Liver (tissue), 10 donors: ENCODE measurements at places on chromosomes 1 and 21. TPM values are rescaled to one million over a fixed set of nuclear protein-coding genes. Genes with fewer than 3 reads are reported as not detected.

DNA sequence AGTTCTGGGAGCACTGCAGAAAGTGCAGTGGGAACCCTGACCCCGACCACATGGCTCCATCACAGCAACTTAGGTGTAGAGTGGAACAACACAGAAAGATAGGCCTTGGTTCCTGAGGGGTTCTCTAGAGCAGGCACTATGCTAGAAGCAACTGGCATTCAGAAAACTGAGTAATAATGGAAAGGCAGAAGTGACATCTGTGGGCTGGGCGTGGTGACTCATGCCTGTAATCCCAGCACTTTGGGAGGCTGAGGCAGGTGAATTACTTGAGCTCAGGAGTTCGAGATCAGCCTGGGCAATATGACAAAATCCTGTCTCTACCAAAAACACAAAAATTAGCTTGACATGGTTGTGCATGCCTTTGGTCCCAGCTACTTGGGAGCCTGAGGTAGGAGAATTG lies 5.3 kb downstream of the MRPS15 start:
- peaks cover 6% of the 10 kb centered on the region for H3K4me1 ChIP-seq
- H3K27ac ChIP-seq = no peak overlapping the region
- H3K36me3 ChIP-seq = peaks cover 47% of the 10 kb centered on the region
- H3K4me3 ChIP-seq = no peak overlapping the region

DNA sequence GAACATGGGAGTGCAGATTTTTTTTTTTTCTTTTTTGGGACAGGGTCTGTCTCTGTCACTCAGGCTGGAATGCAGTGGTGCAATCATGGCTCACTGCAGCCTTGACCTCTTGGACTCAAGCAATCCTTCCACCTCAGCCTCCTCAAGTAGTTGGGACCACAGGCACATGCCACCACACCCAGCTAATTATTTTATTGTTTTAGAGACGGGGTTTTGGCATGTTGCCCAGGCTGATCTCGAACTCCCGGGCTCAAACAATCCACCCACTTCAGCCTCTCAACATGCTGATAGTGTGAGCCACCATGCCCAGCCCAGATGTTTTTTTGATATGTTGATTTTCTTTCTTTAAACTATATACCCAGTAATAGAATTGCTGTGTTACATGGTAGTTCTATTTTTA lies 57.7 kb downstream of the RGSL1 start:
- no peak for DNase-seq
- H3K4me1 ChIP-seq = no peaks in the 10 kb centered on the region
- H3K4me3 ChIP-seq = no peak overlapping the region
- no peak overlapping the region for H3K27ac ChIP-seq
- H3K27me3 ChIP-seq = no peaks in the 10 kb centered on the region

- no peaks in the 10 kb centered on the region for H3K4me1 ChIP-seq
- H3K27me3 ChIP-seq = no peaks in the 10 kb centered on the region
- no peak overlapping the region for H3K27ac ChIP-seq
These were observed 29.6 kb upstream of the SLAMF9 start for GRCh38 chr1:159983681-159984080.

DNA sequence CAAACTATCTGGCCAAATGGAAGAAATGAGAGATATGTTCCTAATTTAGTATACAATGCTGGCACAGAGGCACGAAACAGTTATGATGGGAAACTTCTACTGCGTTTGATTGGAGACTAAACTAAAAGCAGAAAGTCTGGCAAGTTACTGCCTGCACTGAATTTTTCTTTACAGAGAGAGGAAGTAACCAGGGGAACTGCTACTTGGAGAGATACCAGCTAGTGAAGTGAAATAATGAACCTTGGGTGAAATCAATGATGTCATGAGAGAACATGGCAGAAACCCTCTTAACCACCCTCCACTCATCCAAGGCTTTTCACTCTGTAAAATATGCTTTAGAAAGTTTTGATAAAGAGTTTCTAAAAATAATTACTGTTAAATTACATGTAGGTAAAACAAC lies 29.3 kb downstream of the NIBAN1 start:
- H3K4me3 ChIP-seq = no peak overlapping the region
- no peak for DNase-seq
- H3K4me1 ChIP-seq = no peaks in the 10 kb centered on the region
- H3K27ac ChIP-seq = no peak overlapping the region

DNA sequence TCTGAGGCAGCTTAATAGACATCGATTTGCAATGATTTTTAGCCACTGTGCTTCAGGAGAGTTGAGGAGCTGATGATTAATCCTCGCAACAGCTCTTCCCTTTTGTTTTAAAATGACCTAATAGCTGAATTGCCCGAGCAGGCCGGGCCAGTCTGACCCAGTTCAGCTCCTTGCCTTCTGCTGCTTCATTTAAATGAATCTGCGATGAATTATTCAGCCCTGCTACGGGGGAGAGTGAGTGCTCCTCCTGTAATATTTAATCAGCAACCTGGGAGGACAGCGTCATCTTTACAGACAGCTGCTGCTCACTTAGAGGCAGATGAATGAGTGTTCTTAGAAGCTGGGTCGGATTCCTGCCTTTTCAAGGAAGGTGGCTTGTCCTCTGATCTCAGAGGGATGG lies 325.1 kb downstream of the CAMTA1 start:
- H3K36me3 ChIP-seq = peaks cover 1% of the 10 kb centered on the region
- no peaks in the 10 kb centered on the region for H3K27me3 ChIP-seq
- DNase-seq = no peak
- no peak overlapping the region for H3K27ac ChIP-seq

GRCh38 chr1:117146575-117147340 lies 25.2 kb upstream of the TRIM45 start:
- H3K27ac ChIP-seq = no peak overlapping the region
- no peak overlapping the region for H3K4me3 ChIP-seq
- no peaks in the 10 kb centered on the region for H3K4me1 ChIP-seq
- H3K36me3 ChIP-seq = no peaks in the 10 kb centered on the region
- no peak for DNase-seq

GRCh38 chr1:183996396-183996795 lies 41.1 kb downstream of the COLGALT2 start:
- no peaks in the 10 kb centered on the region for H3K4me1 ChIP-seq
- H3K27me3 ChIP-seq = no peaks in the 10 kb centered on the region
- no peak overlapping the region for H3K27ac ChIP-seq
- DNase-seq = no peak

- no peaks in the 10 kb centered on the region for H3K4me1 ChIP-seq
- no peaks in the 10 kb centered on the region for H3K27me3 ChIP-seq
- no peak overlapping the region for H3K4me3 ChIP-seq
- H3K36me3 ChIP-seq = no peaks in the 10 kb centered on the region
- DNase-seq = no peak
- H3K27ac ChIP-seq = no peak overlapping the region
These were observed 24.3 kb downstream of the CYP4B1 start for GRCh38 chr1:46823151-46823550.

DMBX1 gene
- not detected for total RNA-seq

DNA sequence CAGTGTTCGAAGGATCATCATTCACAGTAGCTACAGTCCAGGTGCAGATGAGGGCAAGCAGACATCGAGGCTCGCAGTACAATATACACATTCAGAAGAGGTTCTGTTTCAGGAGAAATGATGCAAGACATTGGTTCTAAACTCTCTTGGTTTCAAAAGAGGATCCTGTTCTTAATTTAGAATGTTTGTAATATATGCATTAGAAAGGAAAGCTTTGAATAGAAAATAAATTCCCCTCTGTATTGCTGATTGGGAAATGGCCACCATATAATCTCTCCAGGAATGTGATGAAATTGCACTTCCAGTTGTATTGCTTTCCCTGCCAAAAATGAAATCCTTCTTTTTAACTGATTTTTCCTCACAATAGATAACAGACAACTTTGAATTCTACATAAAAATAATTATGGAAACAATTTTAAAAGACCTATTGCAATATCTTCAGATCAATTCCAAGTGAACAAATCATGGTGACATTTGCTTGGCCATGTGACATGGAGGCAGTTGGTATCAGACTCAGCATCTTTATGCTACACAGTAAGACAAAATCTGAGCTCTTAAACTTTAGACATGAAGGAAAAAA lies 27.6 kb upstream of the SIPA1L2 start:
- no peak overlapping the region for H3K4me3 ChIP-seq
- no peaks in the 10 kb centered on the region for H3K4me1 ChIP-seq
- H3K27ac ChIP-seq = no peak overlapping the region
- DNase-seq = no peak
- H3K36me3 ChIP-seq = no peaks in the 10 kb centered on the region

GRCh38 chr1:19814681-19815503 lies at the start of gene RNF186:
Gene RNF186, minus strand, starts transcription at chr1:19815283. Its CDS starts 182 bp downstream, at chr1:19815101.
- H3K4me3 ChIP-seq = peak within 1 kb of the TSS; percentile 45
- H3K4me1 ChIP-seq = peaks cover 58% of the 10 kb centered on the region
- no peaks in the 10 kb centered on the region for H3K27me3 ChIP-seq
- H3K27ac ChIP-seq = peak within 1 kb of the TSS; percentile 79

RIPPLY3 gene
- not detected for total RNA-seq

- H3K4me3 ChIP-seq = no peak overlapping the region
- H3K4me1 ChIP-seq = peaks cover 26% of the 10 kb centered on the region
- H3K27me3 ChIP-seq = no peaks in the 10 kb centered on the region
- peaks cover 2% of the 10 kb centered on the region for H3K36me3 ChIP-seq
- H3K27ac ChIP-seq = no peak overlapping the region
- DNase-seq = no peak
These were observed 183.5 kb downstream of the RERE start for GRCh38 chr1:8633741-8634501.
